ENCODE measurements at places on chromosomes 3 and 15.

DNA sequence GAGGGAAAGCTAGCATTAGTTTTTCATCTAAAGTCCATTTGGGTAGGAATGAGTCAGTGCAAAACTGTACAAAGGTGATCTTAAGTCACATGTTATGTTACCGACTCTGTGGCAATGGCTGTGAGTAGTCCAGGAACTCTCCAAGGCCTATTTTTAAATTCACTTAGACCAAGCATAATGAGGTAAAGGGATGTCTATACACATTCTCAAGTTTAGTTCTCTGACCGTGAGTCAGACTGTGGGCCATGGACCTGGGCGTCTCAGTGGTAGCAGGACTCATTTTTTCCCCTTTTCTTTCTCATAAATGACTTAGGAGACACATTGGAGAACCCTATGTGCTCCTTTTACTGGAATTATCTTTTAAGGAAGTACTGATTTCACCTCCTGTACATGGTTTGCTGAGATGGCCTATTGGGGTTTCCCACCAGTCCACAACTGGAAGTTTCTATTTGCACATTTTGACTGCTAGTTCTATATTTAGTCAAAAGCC is 488.7 kb upstream of the TPRG1 start:
- DNase-seq = no peak

DNA sequence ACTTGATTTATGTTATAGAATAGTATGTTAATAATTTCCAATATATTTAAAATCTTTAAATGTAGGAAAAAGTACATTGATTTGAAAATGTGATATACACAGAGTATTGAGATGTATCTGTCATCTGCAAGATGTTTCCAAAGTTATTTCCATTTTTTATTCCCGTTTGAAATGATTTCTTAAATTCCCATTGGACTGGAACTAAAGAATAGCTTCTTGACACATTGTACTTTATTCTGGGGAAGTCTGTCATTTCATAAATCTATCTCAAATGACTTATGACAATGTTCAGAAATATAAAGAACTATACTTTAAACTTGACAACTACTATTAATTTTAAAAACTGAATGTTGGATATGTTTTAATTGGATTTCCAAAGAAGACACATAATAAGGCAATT is 489.6 kb downstream of the ROBO2 start:
- no peak for DNase-seq

DNA sequence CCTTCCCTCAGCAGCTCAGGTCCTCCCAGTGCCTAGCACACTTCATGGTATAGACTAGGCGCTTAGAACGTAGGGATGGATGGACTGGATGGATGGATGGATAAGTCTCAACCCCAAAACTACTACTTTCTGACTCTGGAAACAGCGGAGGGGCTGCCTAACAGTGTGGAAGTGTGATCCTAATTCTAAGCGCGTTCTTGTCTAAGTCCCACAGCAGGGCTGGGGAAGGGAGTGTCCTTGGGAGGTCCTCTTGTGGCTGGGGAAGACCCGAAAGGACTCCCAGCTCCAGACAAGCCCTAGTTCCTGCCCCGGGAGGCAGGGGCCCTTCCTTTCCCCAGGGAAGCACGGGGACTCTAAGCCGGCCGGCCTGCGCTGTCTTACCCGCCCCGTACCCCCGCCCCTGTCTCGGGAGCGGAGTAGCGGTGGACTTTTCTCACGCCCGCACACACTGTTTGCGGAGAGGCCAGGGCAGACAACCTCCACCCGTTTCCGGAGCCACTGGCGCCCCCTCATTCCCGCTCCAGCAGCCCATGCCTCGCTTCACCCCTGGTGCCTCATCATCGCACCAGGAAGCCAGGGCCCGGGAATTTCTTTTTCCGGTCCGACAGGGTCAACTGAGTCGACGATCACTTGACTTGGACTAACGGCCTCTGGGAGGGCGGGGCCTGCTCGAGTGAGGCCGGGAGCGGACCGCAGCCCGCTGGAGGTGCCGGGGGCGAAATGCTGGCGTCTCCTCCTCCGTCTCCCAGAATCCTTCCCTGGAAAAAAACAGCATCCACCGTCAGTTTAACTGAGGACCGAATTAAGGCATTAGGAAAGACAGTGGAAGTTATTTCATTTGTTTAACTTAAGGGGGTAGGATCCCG is 133.3 kb downstream of the TBC1D2B start:
- DNase-seq = no peak

DNA sequence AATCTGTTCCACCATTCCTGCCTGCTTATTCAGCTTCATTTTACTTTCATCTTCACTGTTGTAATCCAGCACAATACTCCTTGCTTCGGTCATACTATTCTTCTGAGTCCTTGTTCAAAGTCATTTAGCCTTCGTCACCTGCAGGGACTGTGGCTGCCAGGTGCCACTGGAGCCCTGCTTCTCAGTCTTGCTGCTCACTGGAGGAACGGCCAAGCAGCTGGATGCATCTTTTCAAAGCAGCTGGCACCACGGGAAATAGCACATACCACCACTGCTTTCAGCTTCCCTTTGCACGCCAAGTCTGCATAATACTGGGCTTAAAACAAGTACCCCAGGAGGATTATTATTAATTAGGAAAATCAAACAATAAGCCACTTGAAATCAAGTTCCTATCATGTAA is 287.6 kb downstream of the BCHE start:
- DNase-seq = no peak

DNA sequence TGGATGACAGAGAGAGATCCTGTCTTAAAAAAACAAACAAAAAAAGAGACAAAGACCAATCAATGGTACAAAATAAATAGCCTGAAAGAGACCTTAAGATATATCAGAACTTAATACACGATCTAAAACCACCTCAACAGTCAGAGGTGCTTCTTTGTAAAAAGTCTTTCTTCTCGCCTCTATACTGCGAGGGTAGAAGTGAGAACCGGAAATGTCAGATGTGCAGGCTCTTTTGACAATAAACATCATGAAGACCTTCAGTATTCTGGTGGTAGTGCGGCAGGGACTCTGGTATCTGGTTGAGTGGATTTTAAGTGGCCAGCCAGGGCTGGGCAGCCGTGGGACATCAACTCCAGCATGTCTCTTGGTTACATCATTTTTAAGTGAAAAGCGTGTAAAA is 30.0 kb downstream of the RUBCN start:
- DNase-seq = no peak

DNA sequence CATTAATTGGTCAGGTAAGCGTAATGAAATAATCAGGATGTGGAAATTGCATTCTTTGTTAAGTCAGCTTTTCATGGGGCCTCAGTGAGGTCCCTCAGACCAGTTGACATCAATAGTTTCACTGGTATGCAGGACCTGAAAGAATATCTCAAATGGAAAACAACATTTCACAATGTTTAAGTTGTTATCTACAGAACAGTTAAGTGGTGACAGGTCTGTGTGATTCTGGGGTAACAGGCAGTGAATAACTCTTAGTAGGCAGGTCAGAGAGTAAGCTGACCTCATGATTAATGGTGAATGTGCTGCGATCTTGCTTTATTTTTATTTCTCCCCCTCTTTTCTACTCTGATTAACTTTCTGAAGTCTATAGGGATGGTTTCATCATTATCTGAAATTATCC is 28.9 kb upstream of the ACP3 start:
- no peak for DNase-seq

Measured in activated CD4-positive, alpha-beta T cell treated with anti-CD3 and anti-CD28 coated beads for 1 hour (primary cell).